ENCODE measurements at places on chromosomes 7 and 10.

DNA sequence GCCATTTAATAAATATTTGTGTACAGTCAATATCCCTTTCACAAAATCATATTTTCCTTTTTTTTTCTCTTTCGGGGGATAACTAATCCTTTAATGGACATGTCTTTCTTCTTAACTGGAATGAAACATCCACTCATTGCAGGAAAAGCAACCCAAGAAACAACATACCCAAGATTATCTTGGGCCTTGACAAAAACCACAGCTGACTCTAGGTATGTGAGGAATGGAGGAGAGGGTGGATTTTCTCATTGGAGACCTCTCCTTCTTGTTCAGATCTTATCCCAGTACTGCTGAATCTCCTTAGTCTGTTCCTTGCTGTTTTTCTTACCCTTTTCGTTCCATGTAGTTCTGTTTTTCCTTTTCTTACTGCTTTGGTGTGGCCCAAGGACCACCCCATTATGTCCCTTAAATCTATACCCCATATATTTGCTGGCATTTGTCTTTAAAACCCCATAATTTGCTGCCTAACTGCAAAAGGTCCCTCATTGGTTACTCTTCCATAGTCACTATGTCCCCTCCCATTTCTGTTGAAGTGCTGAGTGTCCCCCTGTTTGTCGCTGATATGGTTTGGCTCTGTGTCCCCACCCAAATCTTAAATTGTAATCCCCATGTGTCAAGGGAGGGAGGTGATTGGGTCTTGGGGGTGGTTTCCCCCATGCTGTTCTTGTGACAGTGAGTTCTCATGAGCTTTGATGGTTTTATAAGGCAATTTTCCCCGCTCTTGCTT lies 6.8 kb upstream of the CDK6 start:
- DNase-seq = no peak

- DNase-seq = no peak
Measured at GRCh38 chr10:24288581-24288980, 79.6 kb downstream of the KIAA1217 start.

- DNase-seq = no peak
Measured at GRCh38 chr7:158963771-158964241, 107.4 kb downstream of the DYNC2I1 start.

DNA sequence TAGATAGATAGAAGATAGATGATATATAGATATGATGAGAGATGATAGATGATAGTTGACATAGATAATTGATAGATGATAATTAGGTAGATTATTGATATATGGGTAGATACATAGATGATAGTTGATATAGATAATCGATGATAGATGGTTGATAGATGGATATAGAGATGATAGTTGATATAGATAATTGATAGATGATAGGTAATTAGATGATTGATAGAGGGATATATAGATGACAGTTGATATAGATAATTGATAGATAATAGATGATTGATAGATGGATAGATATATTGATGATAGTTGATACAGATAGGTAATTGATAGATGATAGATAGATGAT lies 72.3 kb downstream of the PRR15 start:
- DNase-seq = no peak

GRCh38 chr10:87608756-87609155 lies 50.9 kb upstream of the PAPSS2 start:
- peak; percentile 16 for DNase-seq

DNA sequence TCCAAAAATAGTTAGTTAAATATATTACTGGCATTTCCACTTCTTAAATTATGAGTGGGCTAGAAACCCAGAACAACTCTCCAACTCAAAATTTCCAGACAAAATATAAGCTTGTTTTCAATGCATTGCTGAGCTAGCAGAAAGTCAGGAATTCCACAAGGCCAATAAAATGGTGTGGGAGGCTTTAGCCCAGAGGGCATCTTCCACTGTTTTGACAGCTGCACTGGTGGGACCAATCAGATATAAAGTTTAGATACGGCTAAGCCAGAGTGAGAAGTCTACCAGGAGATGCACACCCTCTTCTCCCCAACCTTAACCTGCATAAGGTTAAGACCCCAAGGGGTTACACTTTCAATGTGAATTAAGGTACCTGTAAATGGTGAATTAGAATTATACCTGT lies 76.6 kb downstream of the AMPH start:
- DNase-seq = peak; percentile 47

DNA sequence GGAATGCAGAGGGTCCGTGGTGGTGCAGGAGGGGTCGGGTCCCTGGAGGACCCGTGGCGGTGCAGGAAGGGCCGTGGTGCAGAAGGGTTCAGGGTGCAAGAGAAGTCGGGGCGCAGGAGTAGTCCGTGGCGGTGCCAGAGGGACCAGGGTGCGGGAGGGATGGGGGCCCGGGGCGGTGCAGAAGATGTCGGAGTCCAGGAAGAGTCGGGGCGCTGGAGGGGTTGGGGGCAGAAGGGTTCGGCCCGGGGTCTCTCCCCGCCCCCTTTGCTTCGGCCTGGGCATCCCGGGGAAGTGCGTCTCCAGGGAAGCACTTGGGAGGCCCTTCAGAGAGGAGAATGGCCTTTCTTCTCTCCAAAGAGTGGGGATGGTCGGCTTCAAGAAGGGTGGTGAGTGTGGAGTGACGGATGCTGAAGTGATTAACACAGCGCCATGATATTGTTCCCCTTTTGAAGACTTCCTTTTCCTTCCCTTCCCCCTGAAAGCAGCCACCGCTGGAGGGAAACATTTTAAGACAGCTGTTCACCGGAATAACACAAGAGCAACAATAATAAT lies 997 bp downstream of the WDR37 start:
- no peak for DNase-seq

DNA sequence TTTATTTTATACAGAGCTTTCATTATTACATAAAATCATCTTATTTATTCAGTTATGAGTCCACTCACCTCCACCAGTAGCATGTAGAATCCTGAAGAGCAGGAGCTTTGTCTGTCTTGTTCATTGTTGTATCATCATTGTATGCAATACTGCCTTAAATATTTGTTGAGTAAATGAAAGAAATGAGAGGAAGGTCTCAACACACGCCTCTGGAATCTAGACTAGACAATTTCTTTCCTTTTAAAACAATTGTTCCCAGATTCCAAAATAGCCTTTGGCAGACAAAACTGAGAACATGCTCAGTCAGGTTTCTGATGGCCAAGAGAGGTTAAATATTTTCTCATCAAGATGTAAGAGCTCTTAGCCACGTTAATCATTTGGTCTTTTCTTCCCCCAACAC lies 173.1 kb upstream of the AGR3 start:
- no peak for DNase-seq

GRCh38 chr10:36717118-36717517 lies 408.3 kb upstream of the ANKRD30A start:
- DNase-seq = peak; percentile 88

- peak; percentile 28 for DNase-seq
Measured at GRCh38 chr7:137930581-137930980, 71.3 kb downstream of the CREB3L2 start.

DNA sequence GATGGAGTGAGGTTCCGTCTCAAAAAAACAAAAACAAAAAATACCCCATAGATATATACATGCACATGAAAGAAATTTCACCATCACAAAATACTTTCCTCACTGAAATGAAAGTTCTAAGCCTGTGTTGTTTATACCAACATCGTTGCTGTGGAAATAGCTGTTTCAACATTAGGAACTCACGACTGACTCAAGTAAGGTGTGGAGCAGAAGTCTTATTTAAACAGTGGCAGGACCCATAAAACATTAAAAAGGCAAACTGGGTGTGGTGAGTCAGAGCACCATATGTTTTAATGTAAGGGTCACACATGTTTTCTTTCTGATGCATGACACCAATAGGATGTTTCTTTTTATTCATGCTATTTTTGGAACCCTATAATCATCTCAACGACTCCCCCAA lies 48.3 kb downstream of the BAIAP2L1 start:
- DNase-seq = peak; percentile 90

DNA sequence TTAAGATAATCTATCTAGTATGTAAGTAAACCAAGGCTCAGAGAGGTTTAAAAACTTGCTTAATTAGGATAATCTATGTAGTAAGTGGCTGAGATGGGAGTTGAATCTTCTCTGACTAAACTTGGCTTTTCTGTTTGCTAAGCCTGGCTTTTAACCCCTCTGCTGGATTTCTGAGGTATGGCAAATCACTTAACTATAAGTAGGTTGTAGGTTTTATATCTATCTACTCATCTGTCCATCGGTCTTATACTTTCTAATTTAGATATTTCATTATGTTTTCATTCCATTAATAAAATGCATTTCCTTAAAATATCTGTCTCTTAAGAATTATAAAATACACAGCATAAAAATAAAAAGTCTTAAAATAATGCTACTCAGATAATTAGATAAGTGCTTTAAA lies 59.4 kb downstream of the ST7 start:
- DNase-seq = peak; percentile 56

- peak; percentile 92 for DNase-seq
Measured at GRCh38 chr7:155291045-155291530, 6.6 kb upstream of the INSIG1 start.

DNA sequence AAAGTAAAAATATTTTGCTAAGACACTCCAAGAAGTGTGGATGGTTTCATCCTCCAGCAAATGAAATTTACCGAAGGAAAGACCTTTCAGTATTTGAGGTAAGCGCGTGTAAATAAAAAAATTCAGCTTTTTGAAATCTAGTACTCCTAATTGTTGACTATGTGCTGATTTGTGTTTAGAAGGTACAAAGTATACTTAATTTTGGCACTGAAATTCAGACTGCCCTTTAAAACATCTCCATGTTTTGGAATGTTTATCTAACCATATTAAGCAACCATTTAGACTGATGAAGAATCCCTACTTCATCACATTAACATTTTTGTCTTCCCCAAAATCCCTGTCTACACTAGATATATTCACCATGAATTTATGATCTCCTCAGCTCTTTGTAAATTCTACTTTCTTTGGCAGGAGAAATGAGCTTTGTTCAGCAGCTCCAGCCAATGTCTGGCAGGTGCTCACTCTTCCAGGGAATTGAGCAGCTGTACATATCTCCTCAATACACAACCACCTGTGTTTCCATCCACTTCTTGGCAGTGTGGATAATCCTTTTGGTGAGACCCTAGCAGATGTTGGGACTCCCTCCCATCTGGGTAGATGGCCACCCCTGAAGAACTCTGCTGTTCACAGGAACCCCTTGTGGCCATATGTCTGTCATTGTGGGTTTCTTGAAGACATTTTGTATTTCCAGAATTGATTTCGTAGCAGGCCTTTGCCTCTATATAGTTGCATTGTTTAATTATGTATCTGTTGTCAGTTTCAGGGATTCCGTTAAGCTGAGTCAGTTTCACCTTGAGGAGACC lies 129.4 kb upstream of the SAMD8 start:
- DNase-seq = no peak

DNA sequence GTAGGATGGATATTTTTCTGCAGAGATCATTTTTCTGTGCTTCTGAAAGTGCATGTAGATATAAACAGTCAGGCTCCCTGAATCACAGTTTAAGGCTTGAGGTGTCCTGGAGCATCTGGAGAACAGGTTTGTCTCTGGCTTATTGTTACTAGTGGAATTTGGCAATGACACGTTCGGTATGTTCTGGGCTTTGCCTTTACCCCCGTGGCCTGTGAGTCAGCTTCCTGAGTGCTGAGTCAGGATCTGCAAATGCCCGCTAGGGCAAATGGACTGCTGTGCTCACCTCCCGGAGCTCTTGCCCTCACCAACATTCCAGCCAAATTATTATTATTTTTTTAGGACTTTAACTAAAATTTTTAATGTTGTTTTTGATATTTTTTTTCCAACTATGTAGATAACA lies 192.5 kb upstream of the PRSS1 start:
- peak; percentile 98 for DNase-seq

- no peak for DNase-seq
Measured at GRCh38 chr10:90378524-90379076, 479.2 kb downstream of the HTR7 start.

DNA sequence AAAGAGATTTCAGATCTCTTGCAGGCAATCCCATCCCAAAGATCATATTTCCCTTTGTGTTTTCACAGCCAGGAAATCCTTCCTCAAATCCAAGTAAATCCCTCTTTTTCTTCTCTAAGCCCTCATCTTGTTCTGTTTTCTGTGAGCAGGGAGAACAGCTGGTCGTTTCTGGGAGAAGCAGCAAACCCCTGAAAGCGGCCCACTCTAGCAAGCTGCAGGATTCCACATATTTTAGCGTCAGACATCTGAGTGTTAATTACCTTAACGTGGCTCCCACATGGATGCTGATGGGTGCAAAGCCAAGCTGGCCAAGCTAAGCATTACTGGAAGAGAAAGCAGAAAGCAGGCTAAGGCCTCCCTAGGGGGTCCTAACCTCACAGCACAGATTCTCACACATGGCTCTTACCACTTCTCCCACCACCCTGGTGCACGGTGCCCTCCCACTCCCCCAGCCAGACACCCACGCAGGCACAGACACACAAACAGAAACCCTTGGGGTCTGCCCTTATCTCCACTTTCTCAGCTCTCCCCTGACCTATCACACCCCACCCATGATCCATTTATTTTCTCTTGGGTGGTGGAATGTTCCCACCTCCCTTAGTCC lies 551.0 kb upstream of the AUTS2 start:
- no peak for DNase-seq

GRCh38 chr10:68261132-68261856 lies 29.4 kb upstream of the ATOH7 start:
- DNase-seq = peak; percentile 24

DNA sequence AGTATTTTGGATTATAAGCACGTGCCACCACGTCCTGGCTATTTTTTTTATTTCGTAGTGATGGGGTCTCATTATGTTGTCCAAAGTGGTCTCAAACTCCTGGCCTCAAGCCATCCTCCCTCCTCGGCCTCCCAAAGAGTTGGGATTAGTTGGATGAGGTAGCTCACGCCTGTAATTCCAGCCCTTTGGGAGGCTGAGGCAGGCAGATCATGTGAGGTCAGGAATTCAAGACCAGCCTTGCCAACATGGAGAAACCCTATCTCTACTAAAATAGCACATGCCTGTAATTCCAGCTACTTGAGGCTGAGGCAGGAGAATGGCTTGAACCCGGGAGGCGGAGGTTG lies 21.8 kb upstream of the YWHAG start:
- DNase-seq = no peak

DNA sequence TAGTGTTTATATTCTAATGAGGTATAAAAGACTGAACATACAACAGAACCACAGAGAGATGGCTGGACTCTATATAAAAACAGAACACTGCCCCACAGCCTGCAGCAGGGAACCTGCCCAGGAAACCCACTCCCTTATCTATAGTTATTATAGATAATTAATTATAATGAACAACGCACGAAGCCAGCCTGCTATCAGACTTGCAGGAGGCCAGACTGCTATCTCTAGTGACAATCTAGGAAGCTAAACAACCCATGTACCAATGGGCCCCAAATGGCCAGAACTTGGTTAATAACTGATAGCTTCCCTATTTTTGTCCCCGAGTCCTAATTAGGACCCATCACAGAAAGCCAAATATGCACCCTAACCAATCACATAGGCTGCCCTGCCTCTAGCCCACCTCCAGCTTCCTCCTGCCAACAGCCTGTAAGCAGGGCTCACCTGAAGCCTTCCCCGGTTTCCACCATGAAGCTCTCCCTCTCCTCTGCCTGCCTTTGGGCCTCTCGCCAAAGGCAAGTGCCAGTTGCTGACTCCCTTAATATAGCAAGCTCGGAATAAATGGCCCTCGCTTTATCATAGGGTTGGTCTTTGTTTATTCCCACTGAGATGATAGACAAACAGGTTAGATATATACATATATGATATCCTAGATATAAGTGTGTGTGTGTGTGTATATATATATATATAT lies 74.5 kb downstream of the SYPL1 start:
- no peak for DNase-seq
